ENCODE measurements at places on chromosomes 13 and 19.

DNA sequence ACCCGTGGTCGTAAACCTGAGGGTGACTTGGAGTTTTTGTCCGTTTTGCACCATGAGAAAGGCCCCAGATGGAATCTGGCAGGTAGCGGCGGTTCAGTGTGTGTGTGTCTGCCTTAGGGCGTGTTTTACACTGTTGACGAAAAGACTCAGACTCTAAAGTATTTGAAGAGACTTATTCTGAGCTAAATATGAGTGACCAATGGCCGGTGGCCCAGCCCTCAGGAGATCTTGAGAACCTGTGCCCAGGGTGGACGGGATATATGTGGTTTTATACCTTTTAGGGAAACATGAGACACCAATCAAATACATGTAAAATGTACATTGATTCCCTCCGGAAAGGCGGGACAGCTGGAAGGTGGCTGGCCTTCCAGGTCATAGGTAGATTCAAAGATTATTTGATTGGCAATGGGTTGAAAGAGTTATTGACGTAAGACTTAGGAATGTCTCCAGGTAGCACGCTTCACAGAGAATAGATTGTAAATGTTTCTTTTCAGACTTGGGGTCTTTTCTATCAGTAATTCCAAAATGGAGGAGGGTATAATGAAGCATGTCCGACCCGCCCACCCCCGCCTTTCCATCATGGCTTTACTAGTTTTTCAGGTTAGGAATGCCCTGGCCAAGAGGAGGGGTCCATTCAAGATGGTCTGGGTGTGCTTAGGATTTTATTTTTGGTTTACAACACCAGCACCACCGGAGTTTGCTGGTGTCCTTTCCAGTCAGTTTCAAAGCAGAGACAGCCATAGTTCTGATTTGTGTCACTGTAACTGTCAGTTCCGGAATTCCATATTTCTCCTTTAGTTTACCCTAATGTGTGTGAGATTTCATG lies 1.0 kb upstream of the ZNF529 start:
- peak overlapping the region; percentile 90 for H3K27ac ChIP-seq
- peak; percentile 23 for DNase-seq
- H3K27me3 ChIP-seq: no peaks in the 10 kb centered on the region
- peaks cover 22% of the 10 kb centered on the region for H3K4me1 ChIP-seq

- no peak for DNase-seq
- H3K36me3 ChIP-seq: no peaks in the 10 kb centered on the region
These were observed 138.6 kb upstream of the UFM1 start for GRCh38 chr13:38210928-38211596.

DNA sequence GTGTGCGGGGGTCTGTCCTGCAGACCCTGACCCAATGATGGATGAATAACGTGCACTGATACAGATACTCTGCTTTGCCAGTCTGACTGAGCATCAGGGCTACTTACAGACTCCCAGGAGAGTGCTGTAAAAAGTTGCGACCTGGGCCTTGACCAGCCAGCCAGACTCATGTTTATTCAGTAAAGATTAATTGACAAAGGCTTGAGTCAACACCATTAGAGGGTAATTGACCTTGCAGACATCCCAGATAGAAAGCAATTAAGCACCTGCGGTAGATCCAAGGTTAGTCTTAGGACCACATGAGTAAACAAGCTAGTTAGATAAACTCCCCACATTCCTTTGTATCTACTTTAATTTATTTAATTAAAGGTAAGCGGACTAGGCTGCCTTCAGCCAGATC lies 10.4 kb downstream of the NUDT19 start:
- H3K4me1 ChIP-seq: peaks cover 7% of the 10 kb centered on the region
- DNase-seq: no peak
- H3K27ac ChIP-seq: no peak overlapping the region
- no peaks in the 10 kb centered on the region for H3K27me3 ChIP-seq
- no peak overlapping the region for H3K4me3 ChIP-seq
- H3K36me3 ChIP-seq: peaks cover 10% of the 10 kb centered on the region

- no peak overlapping the region for H3K4me3 ChIP-seq
- H3K36me3 ChIP-seq: peaks cover 44% of the 10 kb centered on the region
- DNase-seq: no peak
- H3K27ac ChIP-seq: peak overlapping the region; percentile 32
- no peaks in the 10 kb centered on the region for H3K27me3 ChIP-seq
These were observed 51.9 kb downstream of the DNM2 start for GRCh38 chr19:10769533-10770491.

Data from upper lobe of left lung (tissue), 6 donors.